Epithelial cell of prostate (primary cell): ENCODE measurements at places on chromosomes 5 and 9.

DNA sequence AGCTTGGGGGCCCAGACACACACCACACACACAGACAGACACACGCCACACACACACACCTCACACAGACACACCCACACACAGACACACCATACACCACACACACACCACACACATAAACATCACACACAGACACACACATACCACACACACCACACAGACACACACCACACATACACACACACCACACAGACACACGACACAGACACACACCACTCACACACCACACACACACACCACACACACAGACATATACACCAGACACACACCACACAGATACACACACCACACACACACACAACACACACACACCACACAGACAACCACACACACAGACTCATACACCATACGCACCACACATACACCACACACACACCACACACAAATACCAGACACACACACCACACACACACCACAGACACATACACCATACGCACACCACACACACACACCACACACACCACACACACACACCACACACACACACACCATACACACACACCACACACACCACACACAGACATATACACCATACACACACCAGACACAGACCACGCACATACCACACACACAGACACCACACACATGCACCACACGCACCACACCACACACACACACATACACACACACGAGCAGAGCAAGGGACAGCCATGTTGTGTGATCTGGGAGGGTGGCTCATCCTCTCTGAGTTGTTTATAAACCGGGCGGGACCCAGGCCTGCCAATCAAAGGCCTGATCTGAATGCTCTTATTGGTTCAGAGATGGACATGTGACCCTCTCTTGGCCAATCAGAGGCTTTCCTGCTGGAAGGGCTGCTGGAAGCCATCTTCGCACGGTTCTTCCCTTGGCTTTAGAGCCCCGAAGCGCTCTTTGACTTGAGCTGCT, 148.3 kb downstream of the GAPVD1 start:
- no peak for DNase-seq

GRCh38 chr5:14410394-14411201, 171.0 kb upstream of the OTULINL start:
- DNase-seq, result no peak

GRCh38 chr5:122896598-122897282, 51.3 kb downstream of the SNX24 start:
- DNase-seq, result no peak

DNA sequence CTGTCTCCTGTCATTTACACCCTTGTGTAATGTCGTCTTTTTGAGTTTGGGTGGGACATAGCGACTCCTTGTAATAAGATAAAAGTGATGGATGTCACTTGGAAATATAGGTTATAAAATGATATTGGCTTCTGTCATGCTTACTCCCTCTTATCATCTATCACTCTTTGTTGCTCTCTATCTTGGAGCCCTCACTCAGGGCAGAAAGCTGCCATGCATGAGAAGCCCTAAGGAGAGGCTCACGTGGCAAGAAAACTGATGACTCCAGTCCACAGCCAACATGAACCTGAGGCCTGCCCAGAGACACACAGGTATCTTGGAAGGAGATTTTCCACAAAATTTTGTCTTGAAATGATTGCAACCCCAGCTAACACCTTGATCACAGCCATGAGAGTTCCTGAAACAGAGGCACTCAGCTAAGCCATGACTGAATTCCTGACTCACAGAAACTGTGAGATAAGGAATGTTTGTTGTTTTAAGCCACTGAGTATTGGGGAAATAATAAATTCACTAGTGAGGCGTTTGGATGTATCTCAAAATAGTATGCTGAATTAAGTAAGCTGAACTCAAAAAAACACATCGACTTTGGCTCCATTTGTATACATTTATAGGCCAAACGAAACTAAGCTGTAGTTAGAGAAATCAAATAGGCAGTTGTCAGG, 216.7 kb downstream of the CDH18 start:
- DNase-seq, result no peak
